CD14-positive monocyte (primary cell): ENCODE measurements at places on chromosomes 7 and 10.

DNA sequence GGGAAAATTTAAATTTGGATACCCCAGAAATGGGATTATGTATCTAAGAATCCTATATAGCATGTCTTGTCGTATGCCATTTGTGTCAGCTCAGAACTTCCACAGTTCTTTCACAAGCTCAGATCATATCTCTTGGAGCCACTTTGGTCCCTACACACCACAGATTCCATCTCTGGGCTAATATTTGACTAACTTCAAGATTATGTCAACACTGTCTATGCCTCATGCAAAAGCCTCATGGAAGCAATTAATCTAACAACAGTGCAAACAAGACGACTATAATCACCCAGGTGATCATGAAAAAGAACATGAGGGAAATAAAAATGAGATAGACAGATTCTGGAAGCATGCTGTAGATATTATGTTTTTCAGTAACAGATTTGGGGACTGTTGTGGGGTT, 189.1 kb downstream of the LRRTM3 start:
- no peak for DNase-seq

DNA sequence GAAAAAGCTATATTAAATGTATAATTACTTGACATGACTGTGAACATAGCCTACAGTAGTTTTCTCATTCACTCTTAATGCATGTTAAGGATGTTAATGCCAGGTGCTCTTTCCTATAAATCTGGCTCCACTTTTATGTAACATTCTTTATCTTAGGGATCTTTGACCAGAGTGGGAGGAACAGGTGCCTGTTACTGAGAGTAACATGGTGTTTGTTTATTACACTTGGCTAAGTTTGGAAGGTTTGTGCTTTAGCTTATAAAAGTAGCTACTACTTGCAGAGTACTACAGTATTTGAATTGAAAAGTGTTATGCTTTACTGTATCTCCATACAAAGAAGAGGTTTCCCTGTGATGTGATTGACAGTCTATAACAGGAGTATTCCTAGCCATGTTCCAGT, 183.4 kb downstream of the DYNC1I1 start:
- no peak for DNase-seq

DNA sequence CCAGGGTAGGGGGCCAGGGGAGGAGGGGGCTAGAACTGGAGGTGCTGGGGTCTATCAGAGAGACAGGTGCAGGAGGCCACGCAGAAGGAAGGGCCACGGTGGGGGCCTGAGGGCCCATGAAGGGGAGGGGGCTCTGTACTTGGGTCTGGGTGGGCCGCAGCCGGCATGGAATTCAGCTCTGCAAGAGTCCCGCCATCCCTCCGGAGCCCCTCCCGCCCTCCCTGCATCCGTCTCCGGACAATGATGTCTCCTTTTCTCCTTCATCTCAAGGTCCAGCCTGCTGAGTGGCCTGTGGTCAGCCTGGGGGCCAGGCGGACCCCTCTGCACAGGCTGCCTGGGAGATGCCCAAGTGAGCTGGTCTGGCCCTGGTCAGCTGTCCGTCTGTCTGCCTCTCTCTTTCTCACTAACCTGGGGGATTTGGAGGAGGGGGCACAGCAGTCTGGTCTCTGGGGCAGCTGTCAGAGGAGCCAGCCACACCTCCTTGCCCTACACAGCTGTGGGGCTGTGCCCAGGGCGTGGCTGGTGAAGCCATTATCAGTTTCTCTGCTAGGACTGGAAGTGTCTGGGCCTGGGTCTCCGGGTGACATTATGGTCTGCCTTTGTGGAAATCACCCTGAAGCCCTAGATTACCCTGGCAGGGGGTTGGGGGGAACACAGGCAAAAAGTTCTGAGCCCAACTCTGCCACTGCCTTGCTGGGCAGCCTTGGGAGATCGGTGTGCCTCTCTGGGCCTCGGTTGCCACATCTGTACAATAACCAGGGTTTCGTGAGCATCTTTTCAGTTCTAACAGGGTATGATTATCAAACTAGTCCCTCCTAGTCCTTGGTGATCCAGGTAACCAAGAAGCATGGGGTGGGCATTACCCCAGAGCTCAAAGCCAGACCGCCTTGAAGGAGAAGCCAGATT, 19.0 kb upstream of the HSPB1 start:
- no peak for DNase-seq

DNA sequence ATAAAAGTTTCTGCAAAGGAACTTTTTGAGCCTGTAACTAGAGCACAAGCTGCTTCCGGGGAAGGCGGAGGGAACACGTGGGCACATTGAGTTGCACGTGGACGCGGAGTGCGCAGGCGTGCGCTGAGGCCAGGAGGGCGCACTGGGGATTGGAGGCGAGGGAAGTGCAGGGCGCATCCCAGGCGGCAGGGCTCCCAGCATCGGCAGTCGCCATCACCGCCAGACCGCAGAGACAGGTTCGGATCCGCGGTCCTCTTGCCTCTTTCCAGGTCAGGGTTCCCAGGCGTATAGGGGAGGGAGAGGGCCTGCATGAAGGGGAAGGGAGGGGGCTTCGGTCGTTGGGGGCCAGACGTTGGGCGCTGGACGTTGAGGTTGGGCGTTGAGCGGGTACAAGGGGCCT, at the start of gene TDRD1:
Gene TDRD1 (plus strand): TSS at position 206 of the 400 bp plus-strand sequence. CDS start 8,479 bp downstream, outside the sequence.
- DNase-seq: no peak

- DNase-seq: no peak
Measured at GRCh38 chr7:94244760-94245159, 149.9 kb upstream of the COL1A2 start.

DNA sequence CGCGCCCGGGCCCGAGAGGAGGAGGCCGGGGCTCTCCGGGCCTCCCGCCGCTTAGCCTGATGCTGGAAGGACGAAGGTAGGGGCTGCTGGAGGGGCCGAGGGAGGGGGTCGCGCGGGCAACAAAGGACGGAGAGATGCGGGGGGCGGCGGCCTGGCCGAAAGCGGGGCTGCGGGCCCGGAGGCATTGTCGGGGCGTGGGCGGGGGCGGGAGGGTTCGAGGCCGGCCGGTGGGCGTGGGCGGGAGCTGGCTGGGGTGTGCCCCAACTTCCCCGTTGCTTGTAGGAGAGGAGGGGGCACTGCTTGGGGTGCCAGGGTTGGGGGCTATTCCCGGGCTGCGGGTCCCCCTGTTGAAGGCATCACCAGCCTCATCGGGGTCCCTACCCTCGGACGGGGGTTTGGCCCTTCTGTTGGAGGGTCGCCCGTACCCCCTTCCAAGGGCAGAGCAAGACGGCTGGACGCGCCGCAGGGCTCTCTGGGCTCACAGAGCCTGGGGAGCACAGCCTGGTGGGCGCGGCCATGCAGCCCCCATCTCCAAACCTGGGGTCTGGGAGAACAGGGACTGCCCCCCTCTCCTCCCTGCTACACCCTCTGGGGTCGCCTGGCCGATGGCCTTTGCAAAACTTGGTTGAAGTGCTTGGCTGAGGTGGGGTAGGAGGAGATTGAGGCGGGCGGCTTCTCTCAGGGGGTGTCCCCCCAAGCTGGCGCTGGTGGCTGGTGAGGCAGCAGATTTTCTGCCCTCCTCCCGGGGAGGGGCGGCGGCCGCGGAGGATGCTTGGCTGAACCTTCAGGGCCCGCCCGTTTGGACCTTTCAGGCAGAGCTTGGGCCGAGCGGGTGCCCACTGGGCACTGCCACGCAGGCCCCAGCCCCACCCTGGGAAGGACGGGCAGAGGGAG, 699 bp downstream of the CLIP2 start:
- peak; percentile 39 for DNase-seq

DNA sequence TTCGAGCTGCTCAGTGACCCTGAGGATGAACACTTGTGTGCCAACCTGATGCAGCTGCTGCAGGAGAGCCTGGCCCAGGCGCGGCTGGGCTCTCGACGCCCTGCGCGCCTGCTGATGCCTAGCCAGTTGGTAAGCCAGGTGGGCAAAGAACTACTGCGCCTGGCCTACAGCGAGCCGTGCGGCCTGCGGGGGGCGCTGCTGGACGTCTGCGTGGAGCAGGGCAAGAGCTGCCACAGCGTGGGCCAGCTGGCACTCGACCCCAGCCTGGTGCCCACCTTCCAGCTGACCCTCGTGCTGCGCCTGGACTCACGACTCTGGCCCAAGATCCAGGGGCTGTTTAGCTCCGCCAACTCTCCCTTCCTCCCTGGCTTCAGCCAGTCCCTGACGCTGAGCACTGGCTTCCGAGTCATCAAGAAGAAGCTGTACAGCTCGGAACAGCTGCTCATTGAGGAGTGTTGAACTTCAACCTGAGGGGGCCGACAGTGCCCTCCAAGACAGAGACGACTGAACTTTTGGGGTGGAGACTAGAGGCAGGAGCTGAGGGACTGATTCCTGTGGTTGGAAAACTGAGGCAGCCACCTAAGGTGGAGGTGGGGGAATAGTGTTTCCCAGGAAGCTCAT, 1.1 kb downstream of the DDIT4 start:
- DNase-seq: peak; percentile 22

- DNase-seq: no peak
Measured at GRCh38 chr10:20972925-20973324, 75.8 kb upstream of the NEBL start.

DNA sequence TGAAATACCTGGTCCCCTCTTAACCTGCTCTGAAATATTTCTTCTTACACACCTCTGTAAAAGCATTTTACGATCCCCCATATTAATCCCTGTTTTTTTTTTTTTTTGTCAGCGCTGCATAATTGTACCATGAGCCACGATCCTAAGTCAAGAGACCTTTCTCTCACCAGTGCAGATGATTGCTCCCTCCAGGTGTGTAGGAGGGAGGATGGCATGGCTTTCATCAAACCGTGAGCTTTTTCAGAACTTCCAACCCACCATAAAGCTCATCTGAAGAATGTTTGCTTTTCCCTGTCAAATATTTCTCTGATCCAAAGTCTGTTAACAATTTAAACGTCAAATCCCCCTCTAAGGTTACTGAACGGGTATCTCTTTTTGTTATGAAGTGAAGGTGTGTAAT, 28.2 kb upstream of the SEPHS1 start:
- DNase-seq: no peak

GRCh38 chr7:106163257-106163656, 51.1 kb upstream of the SYPL1 start:
- DNase-seq: no peak

DNA sequence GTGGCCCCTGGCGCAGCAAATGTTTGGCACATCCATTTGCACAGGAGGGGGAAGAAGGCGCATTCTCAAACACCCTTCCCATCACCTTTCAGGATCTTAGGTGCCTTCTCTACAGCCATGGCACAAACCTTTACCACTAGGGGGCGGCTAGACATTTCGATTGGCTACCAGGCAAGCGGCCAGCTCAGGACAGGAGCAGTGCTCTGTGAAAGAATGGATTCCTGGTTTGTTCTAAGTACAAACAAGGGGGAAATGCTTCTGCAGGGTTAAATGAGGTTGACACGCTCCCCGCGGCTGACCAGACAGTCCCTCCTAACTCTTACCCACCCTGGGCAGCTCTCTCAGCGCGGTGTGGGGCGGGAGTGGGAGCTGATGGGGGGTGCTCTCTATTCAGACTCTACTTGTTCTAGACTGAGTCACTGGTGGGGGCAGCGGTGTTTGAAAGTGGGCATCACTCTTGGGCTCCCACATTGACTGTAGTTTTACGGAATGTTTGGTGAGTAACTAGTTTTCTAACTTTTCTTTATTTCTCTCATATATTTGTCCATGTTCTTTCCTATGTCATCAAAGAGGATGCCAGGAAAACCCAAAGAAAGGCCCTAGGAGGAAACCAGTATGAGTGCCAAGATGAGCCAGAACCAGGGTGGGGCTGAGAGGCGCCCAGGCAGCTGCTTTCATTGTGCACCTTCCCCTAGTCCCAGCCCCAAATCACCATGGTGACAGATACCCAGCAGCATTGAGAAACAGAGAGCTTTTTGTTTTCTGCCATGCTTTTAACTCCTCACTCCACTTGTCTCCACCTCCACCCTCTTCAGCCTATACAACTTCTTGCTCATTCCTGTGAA, 61.4 kb upstream of the GPR158 start:
- peak; percentile 6 for DNase-seq

GRCh38 chr7:75996476-75996875, 2.1 kb upstream of the TMEM120A start:
- DNase-seq: no peak

DNA sequence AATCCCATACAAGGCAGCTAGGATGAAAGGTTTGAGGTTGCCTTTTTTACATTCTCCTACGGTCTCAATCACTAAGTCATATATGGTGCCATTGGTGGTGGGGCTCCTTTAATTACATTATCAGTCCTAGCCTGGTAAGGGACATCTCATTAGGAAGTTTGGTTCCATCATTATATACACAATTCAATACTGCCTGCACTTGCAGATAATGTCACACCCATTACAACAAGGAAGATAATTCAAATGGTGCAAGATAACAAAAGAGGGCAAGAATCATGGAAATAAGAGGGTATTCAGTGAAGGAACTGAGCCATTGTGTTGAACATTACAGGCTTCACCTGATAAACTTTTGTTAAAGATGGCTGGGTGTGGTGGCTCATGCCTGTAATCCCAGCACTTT, 1.7 kb upstream of the TMEM248 start:
- no peak for DNase-seq

DNA sequence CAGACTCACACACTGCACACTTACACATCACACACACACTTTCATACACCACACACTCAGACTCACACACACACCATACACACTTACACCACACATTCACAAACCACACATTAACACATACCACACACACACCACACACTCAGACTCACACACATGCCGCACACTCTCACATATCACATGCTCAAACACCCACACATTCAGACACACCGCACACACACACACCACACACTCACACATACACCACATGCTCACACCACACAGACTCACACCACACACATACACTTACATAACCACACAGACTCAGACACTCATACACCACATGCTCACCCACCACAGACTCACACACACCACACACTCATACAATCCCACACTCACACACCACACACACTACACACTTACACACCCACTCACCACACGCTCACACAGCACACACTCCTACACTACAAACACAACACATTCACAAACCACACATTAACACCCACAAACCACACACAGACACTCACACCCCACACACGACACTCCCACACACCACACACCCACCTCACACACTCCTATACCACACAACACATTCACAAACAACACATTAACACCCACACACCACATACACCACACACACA, 125.4 kb downstream of the EVX1 start:
- DNase-seq: no peak

DNA sequence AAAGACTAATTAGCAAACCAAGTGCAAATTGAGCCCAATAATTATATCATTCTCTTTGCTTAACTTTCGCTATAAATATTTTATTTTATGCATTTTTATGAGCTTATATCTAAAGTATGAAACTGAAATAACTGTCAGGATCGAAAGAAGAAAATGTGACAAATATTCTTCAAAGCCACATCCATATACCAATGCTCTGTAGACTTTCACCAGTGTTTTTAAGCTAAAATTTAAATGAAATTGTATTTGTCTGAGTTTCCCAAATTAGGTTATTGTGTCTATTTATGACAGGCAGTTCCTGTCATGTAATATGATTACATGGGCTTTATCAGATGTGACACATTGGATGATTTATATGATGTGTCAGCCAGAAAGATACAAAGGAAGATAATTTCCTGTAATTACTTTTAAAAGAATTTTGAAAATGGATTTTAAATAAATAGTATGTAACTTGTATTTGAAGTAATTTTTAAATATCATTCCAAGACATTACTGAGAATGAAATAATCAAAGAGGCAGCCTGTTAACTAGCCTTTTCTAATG, 317.9 kb upstream of the KLF6 start:
- no peak for DNase-seq
